ENCODE measurements at places on chromosomes 6 and 20.

DNA sequence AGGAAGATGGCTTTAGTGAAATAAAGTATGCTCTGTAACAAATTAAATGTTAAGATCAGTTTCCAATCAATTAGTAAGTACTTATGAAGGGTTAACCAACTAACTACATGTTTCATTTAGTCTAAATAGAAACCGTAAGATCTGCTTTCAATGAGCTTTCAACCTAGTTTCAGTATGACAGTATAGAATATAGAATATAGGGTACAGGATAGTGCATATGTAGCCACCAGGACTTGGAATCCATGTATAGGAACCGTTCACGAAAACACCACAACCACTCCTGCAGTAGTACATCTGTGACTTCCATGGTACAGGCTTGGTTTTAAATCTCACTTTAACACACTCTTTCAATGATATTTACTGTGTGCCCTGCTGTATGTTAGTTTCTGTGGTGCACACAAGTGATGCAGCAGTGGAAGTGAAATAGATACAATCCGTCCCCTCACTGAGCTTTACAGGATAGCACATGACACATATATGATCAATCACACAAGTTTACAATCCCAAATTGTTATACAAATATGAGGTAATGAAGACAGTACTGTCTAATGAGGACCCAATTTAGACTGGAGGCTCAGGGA, 479.7 kb upstream of the MARCKS start:
- DNase-seq, result no peak
- H3K4me1 ChIP-seq, result peaks cover 35% of the 10 kb centered on the region
- H3K27me3 ChIP-seq, result no peaks in the 10 kb centered on the region
- H3K27ac ChIP-seq, result no peak overlapping the region
- no peaks in the 10 kb centered on the region for H3K36me3 ChIP-seq

DNA sequence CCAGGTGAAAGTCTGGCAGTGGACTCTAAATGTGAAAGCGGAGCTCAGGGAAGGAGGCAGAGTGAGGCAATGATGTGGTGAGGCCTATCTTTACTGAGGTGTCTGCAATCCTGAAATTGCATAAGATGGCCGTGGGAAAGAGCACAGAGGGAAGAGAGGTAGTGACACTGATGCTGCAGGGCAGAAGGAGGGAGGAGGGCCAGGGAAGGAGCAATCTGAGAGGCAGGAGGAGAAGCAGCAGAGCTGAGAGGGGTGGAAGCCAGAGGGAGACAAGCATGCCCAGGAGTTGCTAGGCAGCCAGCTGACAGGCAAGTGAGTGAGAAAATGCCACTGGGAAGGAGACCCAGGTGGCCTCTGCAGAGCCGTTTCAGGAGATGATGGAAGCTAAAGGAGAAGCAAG, 97.4 kb upstream of the CNR1 start:
- no peaks in the 10 kb centered on the region for H3K27me3 ChIP-seq
- H3K36me3 ChIP-seq, result no peaks in the 10 kb centered on the region
- DNase-seq, result no peak

GRCh38 chr6:146915671-146916127, 288.5 kb upstream of the STXBP5 start:
- H3K27me3 ChIP-seq, result no peaks in the 10 kb centered on the region
- H3K36me3 ChIP-seq, result no peaks in the 10 kb centered on the region
- no peak overlapping the region for H3K4me3 ChIP-seq
- H3K4me1 ChIP-seq, result peaks cover 25% of the 10 kb centered on the region
- no peak for DNase-seq
- H3K27ac ChIP-seq, result no peak overlapping the region

- H3K27ac ChIP-seq, result no peak overlapping the region
- no peaks in the 10 kb centered on the region for H3K36me3 ChIP-seq
These were observed 161.1 kb downstream of the EYS start for GRCh38 chr6:65545920-65546319.

- H3K27me3 ChIP-seq, result no peaks in the 10 kb centered on the region
- no peak for DNase-seq
- H3K4me3 ChIP-seq, result no peak overlapping the region
These were observed 111.0 kb downstream of the RCAN2 start for GRCh38 chr6:46380152-46380807.

DNA sequence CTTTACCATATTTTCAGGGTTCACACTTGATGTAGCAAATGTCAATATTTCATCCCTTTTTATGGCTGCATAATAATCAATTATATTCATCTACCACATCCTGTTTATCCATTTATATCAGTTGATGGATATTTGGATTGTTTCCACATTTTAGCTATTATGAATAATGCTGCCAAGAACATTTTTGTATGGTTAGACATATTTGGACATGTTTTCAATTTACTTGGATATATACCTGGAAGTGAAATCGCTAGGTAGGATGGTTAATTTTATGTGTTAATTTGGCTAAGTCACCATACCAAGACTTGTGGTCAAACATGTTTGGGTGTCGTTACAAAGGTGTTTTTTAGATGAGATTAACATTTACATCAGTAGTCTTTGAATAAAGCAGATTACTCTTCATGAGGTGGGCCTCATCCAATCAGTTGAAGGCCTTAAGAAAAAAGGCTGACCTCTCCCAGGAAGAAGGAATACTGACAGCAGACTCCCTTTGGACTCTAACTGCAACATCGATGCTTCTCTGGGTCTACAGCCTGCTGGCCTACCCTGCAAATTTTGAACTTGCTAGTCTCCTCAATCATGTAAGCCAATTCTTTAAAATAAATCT, 196.5 kb downstream of the BACH2 start:
- H3K27me3 ChIP-seq, result no peaks in the 10 kb centered on the region
- H3K4me3 ChIP-seq, result no peak overlapping the region
- H3K36me3 ChIP-seq, result peaks cover 7% of the 10 kb centered on the region
- H3K27ac ChIP-seq, result no peak overlapping the region
- peaks cover 19% of the 10 kb centered on the region for H3K4me1 ChIP-seq

GRCh38 chr6:154591234-154591633, 80.7 kb upstream of the CNKSR3 start:
- DNase-seq, result no peak
- H3K4me3 ChIP-seq, result no peak overlapping the region
- H3K4me1 ChIP-seq, result peaks cover 6% of the 10 kb centered on the region

DNA sequence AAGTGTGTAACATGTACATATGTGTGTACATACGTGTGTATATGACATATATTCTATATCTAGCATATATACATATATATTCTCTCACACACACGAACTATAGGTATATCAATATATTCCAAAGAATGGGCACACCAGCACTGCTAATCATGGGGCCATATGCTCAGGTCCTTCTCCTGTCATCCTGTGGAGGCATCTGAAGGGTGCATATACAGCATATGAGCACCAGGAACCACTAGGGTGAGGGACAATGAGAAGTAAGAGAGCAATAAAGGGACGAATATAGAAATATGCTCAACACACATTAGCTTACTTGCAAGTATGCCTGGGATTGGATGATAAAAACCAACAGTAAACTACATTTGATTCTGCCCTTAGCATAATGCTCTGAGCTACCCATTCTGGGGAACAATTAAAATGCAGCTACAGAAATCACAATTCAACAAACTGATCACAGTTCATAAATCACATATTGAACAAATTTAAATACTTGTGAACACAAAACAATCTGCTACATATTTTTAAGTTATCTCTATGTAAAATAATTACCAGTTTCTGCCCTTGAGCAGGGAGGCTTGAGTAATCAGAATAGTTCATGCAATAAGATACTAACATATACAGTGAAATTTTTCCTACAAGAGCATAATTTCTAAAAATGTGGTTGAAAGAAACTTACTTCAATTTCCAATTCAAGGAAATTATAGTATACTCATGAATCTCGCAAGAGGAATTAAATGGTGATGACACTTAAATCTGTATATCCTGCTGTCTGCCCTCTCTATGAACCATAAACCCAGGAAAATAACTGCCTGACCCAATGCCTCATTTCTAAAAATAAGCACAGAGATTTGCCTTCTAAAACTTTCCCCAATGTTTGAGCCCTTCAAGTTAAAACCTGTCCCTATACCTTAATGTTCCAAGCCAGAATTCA, 272.2 kb upstream of the THEMIS start:
- no peak for DNase-seq
- H3K4me3 ChIP-seq, result no peak overlapping the region
- no peaks in the 10 kb centered on the region for H3K27me3 ChIP-seq
- H3K36me3 ChIP-seq, result no peaks in the 10 kb centered on the region
- H3K4me1 ChIP-seq, result peaks cover 4% of the 10 kb centered on the region

- no peaks in the 10 kb centered on the region for H3K4me1 ChIP-seq
- no peak overlapping the region for H3K27ac ChIP-seq
- no peaks in the 10 kb centered on the region for H3K27me3 ChIP-seq
- DNase-seq, result no peak
- H3K36me3 ChIP-seq, result no peaks in the 10 kb centered on the region
- no peak overlapping the region for H3K4me3 ChIP-seq
These were observed 3.0 kb downstream of the DEFB115 start for GRCh38 chr20:31260326-31260932.

DNA sequence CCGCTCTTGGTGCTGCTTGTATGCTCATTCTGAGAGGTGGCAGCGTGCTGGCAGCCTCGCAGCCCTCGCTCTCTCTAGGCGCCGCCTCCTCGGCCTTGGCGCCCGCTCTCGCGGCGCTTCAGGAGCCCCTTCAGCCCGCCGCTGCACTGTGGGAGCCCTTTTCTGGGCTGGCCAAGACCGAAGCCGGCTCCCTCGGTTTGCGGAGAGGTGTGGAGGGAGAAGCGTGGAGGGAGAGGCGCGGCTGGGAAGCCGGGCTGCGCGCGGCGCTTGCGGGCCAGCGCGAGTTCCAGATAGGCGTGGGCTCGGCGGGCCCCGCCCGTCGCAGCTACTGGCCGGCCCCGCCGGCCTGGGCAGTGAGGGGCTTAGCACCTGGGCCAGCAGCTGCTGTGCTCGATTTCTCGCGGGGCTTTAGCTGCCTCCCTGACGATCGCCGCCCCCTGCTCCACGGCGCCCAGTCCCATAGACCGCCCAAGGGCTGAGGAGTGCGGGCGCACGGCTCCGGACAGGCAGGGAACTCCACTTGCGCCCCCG, 19.5 kb upstream of the FAM8A1 start:
- no peaks in the 10 kb centered on the region for H3K36me3 ChIP-seq
- peaks cover 5% of the 10 kb centered on the region for H3K4me1 ChIP-seq
- peak overlapping the region; percentile 83 for H3K4me3 ChIP-seq
- H3K27ac ChIP-seq, result no peak overlapping the region

- no peak overlapping the region for H3K27ac ChIP-seq
- no peaks in the 10 kb centered on the region for H3K27me3 ChIP-seq
- no peak for DNase-seq
These were observed 37.5 kb upstream of the KLHL31 start for GRCh38 chr6:53703047-53703446.

GRCh38 chr20:31945785-31946184, 6.1 kb downstream of the PDRG1 start:
- no peak for DNase-seq
- peaks cover 31% of the 10 kb centered on the region for H3K36me3 ChIP-seq
- H3K4me1 ChIP-seq, result peaks cover 16% of the 10 kb centered on the region
- no peak overlapping the region for H3K4me3 ChIP-seq
- H3K27me3 ChIP-seq, result no peaks in the 10 kb centered on the region

DNA sequence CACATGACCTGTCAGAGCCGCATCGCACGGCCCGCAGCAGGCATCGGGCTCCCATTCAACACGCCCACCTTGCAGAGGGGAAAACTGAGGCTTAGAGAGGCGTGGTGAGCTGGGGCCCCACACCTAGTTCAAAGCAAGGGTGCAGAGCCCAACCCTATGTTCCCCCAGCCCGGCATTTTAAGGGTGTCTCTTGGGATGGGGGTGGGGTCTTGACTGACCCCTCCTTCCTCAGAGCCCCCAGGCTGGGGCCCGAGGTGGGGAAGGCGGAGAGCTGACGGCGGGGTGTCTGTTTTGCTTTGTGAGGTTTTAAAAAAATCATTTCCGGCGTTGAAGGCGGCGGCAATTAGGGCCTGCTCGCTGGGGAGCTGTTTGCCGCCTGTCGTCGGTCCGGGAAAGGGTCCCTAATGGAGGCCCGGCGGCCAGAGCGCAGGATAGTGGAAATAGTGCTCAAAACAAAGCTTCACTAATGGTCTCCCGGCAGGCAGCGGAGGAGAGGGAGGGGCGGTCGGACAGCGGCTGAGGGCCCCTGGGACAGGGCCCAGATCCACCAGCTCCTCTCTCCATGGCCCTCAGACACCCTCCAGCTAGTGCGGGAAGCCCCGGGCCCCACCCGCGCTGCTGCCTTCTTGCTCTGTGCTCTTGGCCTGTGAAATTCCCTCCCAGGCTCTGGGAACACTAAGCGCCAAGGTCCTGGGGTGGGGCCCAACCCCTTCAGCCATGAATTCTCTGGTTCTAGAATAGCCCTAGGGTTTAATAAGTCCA, 11.9 kb downstream of the VSTM2L start:
- no peaks in the 10 kb centered on the region for H3K36me3 ChIP-seq
- H3K4me3 ChIP-seq, result peak overlapping the region; percentile 82
- no peak for DNase-seq
- H3K27ac ChIP-seq, result peak overlapping the region; percentile 53

DNA sequence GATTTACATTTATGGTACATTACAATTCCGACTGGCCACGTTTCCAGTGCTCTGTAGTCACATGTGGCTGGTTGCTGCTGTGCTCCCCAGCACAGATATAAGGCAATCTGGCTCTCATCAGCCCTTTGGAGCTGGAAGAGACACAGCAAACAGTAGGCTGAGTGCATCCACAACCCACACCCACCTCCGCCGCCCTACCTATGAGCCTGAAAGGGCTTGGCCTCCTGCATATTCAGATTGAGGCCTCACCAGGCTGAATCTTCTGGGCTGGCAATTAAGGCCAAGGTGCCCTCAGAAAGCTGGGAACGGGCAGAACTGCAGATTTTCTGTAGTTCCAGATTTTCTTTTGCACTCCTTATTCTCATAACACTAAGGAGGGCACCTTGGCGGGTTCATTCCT, 2.7 kb upstream of the SNHG17 start:
- H3K27me3 ChIP-seq, result peaks cover 21% of the 10 kb centered on the region
- H3K4me3 ChIP-seq, result no peak overlapping the region
- H3K27ac ChIP-seq, result no peak overlapping the region

DNA sequence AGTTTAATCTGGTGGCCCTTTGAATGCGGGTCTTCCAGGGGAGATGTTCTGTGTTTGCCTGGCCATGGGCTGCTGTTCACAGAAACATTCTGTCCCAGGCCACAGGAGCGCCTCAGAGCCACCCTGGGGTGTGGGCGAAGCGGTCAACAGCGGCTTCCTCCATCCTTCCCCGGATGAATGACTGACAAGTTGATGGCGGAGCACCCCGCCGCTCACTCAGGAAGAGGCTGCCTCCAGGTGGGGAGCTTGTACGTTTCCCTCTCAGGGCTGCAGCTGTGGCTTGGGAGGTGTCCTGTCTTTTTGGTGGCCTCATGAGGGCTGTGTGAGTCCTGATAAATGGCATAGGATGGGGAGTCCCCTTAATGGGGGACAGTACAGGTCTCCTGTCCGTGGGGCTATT, 178.4 kb downstream of the NRN1 start:
- H3K4me3 ChIP-seq, result no peak overlapping the region
- H3K36me3 ChIP-seq, result no peaks in the 10 kb centered on the region
- no peak for DNase-seq
- H3K4me1 ChIP-seq, result peaks cover 10% of the 10 kb centered on the region

GRCh38 chr6:128028183-128028582, 127.3 kb upstream of the THEMIS start:
- no peaks in the 10 kb centered on the region for H3K27me3 ChIP-seq
- peaks cover 8% of the 10 kb centered on the region for H3K36me3 ChIP-seq
- no peak for DNase-seq
- H3K4me1 ChIP-seq, result peaks cover 16% of the 10 kb centered on the region

- DNase-seq, result no peak
- no peak overlapping the region for H3K27ac ChIP-seq
- H3K4me3 ChIP-seq, result no peak overlapping the region
- peaks cover 34% of the 10 kb centered on the region for H3K27me3 ChIP-seq
- peaks cover 18% of the 10 kb centered on the region for H3K4me1 ChIP-seq
These were observed 90.7 kb downstream of the CDC5L start for GRCh38 chr6:44478158-44478557.

Data from type B pancreatic cell (in vitro differentiated cells).